Osteoblast (primary cell): ENCODE measurements at places on chromosomes 3 and 15. TPM values are rescaled to one million over a fixed set of nuclear protein-coding genes. Genes with fewer than 3 reads are reported as not detected.

DNA sequence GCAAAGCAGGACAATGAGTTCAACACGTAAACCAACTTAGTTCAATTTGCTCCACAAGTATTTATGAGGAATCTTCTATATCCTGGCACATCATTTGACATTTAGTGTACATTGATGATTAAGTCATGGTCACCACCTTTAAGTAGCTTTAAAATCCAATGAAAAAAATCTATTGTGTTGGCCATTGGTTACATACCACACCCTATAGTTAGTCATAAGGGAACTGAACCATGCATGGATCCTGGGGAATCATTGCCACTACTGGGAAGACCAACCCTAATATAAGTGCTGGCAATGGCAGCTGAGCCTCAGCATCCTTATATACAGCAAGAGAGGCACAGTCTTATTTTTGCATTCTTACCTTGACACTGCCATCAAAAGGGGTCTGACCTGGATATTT, 502.5 kb downstream of the MECOM start:
- DNase-seq: no peak

The GREM1 gene
- 457 and 499 TPM in 2 replicates for total RNA-seq

GRCh38 chr15:63538876-63539275, 34.5 kb downstream of the USP3 start:
- DNase-seq: no peak

The TNFSF10 gene
- total RNA-seq: 3.5 and 4.0 TPM in 2 replicates

The GNAT1 gene
- not detected in 2 replicates for total RNA-seq

- DNase-seq: no peak
Observed at GRCh38 chr3:17044855-17045254, 160.1 kb downstream of the PLCL2 start.

DNA sequence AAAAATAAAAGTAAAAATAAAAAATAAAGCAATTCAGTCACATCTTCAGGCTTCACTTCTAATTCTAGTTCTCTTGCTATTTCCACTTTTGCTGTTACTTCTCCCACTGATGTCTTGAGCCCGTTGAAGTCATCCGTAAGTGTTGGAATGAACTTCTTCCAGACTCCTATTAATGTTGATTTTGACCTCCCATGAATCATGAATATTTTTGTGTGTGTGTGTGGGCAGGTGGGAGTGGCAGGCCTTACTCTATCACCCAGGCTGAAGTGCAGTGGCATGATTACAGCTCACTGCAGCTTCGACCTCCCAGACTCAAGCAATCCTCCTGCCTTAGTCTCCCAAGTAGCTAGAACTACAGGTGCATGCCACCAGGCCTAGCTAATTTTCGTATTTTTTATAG, 10.7 kb downstream of the USP4 start:
- no peak for DNase-seq

- no peak for DNase-seq
Observed at GRCh38 chr15:42069496-42070278, 24.7 kb downstream of the PLA2G4D start.

GRCh38 chr3:171156401-171157010, 130.0 kb upstream of the SLC2A2 start:
- DNase-seq: no peak

DNA sequence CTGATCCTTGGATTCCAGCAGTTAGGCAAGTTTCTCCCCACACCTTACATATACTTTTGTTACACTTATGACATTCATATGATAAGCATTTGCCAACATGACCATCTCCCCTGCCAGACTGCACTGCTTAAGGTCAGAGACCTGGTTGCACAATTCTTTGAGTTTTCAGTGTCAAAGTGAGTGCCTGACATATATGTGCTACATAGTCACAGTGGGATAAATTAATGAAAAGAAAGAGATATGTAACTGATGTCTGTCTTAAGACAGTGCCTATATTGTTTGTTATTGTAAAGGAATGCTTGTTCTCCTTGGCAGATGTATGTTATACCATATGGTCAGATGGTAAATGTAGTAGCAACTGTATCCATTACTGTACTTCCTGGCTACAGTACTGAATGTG, 3.5 kb upstream of the DCUN1D1 start:
- no peak for DNase-seq

DNA sequence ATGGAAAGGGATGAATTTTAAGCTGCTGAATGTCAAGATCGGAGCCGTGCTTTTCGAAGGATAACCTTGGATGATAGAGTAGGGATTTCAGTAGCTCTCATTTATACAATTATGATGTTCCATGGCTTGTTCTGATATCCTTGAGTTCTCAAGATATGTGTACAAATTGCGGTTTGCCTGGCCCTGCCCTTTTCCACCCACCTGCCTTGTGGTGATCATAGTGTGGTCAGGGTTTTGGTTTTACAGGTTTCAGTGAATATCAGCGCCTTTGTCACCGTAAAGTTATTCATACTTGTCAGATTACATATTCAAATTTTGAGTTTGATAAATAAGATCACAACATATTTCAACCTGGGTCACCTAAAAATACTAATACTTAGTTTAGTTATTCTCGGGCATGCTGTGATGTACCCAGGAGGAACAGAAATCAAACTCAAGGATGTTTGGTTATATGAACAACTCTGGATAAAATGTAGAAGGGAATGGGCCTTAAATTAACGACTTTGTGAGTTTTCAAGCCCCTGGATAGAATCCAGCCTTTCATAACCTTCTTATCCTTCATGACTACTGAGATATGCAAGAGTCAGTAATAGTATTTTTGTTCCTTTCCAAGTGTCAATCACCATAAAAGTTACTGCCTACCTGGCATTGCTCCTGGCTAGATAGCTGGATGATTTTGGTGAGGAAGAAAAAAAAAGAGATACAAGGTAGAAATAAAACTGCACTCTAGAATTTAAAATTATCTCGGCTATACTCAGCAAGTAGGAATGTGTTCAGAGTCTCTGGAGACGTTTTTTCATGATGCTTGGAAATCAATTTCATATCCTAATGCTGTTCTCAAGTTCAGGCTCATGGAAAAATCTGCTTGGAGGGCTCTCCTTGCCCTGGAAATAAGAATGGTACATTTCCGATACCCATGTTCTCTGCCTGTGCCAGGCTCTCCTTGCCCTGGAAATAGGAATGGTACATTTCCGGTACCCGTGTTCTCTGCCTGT, 209.2 kb upstream of the TPRG1 start:
- no peak for DNase-seq

DNA sequence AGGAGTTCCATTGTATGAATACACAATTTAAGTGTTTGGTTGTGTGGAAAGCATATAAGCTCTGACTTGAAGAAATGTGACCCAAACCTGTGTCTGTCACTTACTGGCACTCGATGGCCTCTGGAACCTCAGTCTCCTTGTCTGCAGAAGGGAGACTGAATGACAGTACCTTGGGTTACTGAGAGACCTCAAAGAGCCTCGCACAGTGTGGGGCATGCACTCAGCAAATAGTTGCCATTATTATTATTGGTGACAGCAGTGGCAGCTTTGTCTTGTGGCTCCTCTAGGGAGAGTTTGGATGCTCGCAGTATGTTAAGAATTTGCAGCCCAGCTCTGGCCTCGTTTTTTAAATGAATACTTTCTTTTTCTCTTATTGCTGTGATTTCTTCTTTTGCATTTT, 43.4 kb downstream of the EEFSEC start:
- DNase-seq: no peak

The ADGRG7 gene
- total RNA-seq: not detected in 2 replicates

DNA sequence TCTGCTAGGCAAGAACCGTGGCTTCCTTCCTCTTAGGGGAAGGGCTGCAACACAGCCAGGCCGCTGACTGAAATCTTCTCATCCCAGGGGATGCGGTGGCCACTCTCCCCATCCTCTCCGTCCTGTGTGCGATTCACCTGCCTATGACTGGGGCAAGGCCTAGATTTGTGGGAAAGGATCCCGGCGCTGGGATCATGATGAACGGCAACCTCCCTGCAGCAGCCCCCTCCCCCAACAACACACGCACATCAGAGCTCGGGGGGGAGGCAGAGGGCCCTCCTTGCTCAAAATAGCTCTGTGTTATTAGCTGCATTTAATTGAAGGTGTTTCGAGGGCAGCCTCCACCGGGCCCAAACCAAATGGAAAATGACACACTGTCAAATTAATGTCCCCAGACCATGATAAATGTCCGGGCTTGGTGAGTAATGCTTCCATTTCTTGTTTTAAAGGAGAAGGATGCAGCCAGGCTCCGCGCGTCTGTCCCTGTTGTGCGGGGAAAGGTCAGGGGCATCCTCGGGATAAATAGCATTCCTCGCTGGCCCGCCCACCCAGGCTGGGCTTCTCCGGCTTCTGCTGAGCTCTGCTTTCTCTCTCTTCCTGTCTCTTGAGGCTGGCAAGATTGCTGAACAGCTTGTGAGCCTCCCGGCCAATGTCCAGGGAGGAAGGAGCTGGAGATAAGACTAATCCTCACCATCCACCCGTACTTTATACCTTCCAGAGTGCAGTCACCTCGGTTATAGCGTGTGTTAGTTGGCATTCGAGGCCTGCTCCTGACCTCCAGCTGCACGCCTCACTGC, 56.4 kb upstream of the TLE3 start:
- DNase-seq: peak; percentile 74

DNA sequence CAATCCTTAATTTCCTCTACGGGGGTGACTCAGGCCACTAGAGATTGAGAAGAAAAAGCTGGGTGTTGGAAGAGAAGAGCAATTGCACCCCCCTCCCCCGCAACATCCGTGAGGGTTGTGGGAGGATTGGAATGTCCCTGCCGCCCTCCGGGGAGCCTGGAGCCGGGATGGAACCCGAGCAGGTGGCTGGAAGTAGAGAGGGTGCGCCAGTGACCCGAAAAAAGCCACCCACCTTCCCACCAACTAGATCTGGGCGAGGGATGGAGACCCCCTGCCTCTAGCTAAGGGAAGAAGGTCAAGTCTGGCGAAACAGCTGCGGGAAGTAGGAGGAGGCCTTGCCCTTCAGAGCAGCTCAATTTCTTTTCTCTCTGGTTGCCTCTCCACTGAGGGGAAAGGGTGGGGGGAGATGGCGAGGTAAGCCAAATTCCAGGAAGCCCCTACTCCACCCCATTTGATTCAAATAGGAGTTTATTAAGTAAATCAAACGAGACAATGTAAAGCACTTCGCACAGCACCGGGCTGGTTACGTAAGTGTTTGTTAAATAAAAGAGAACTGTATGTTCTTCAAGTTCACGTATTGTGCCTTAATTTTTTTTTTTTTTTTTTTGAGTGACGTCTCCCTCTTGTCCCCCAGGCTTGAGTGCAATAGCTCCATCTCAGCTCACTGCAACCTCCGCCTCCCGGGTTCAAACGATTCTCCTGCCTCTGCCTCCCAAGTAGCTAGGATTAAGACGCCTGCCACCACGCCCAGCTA, 1.1 kb upstream of the WWTR1 start:
- peak; percentile 80 for DNase-seq

The AMOTL2 gene
- total RNA-seq: 205 and 300 TPM in 2 replicates

DNA sequence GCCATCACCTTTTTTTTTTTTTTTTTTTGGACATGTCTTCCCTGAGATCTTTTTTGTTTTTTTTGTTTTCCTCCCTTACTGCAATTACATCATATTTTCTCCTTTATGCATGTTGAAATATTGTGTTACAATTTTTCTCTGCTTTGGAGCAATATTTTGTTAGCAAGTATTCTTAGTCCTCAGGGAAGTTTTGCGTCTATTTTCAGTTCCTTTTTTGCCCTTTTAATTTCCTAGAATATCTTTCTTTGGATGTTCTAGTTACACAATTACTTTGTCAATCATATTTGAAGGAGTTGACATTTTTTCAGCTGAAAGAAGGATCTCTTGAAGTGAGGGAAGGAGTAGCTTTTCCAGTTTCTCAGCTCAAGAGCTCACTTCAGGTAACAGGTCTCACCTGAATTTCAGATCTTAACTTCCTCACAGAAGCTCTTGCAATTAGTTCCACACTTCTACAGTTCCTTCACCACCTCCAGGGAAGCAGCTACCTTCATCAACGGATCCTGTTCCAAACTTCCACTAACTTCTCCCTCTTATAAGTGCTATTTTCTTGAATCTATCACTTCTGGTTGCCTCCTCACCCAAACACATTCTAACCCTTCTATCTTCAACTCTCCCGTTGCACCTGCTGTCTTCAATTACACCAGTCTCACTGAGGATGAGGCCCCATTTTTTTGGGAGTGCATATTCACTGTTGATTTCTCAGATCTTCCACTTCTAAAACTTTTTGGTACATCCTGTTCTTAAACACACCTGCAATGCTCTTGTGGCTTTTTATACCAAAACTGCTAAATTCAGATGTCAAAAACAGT, 57.8 kb upstream of the CPOX start:
- DNase-seq: peak; percentile 65

The SLC12A1 gene
- total RNA-seq: not detected in 2 replicates

The GRM2 gene
- under 0.01 TPM in 1 of 2 replicates, not detected in the other for total RNA-seq

The ILDR1 gene
- not detected in 2 replicates for total RNA-seq

GRCh38 chr3:70982284-70982683, 601.2 kb downstream of the FOXP1 start:
- DNase-seq: no peak

DNA sequence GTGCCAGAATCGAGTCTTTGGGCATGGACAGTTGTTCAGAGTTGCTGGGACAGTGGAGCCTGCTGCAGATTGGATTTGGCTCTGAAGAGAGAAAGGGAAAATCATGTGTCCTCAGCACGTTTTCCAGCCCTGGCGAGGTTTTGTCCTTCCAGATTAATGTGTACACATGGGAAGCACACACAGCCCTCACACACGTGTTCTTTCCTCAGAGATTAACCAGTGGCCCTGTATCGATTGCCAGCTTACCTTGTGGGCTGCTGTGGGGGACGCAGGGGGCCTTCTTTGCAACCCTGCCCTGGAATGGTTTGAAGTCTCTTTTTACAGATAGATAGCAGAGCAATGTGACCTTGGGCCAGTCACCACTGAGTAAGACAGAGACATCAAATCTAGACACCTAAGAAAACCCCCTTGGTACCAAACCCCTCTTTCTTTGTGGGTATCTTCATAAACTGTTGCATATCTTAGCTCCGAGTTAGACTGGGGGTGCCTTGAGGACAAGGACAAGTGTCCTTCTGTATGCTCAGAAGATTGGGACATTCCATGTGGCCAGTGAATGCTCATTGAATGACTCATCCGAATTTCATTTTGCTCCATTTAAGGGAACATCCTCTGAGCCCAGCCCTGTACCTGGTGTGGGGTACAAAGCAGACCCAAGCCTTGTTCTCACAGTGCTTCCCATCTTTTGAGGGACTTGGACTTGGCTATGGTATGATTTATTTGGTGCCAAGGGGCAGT, 48.0 kb downstream of the SMAD6 start:
- DNase-seq: no peak

- no peak for DNase-seq
Observed at GRCh38 chr3:191197761-191198306, 1.2 kb upstream of the OSTN start.

- no peak for DNase-seq
Observed at GRCh38 chr3:179463319-179463718, 12.0 kb upstream of the GNB4 start.
